ENCODE measurements at places on chromosomes 3 and 15.

DNA sequence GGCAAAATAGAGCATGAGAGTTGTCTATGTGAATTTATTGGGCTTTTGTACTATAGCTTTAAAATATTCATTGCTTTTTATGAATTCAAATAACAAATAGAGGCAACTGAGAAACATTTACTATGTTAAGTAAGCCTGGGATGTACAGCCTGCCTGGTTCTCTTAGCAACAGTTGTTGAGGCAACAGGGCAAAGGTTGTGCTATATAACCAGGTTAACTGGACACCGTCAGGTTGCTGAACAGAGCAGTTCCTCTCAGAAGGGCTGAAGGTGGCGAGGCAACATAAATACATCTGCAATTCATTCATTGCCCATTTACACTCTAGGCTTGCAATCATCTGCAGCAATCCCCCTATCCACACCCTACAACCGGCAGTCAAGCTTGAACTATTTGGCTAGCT, 78.2 kb downstream of the GTF2E1 start:
- no peak for DNase-seq

GRCh38 chr3:82736696-82737277, 975.3 kb upstream of the GBE1 start:
- no peak for DNase-seq

DNA sequence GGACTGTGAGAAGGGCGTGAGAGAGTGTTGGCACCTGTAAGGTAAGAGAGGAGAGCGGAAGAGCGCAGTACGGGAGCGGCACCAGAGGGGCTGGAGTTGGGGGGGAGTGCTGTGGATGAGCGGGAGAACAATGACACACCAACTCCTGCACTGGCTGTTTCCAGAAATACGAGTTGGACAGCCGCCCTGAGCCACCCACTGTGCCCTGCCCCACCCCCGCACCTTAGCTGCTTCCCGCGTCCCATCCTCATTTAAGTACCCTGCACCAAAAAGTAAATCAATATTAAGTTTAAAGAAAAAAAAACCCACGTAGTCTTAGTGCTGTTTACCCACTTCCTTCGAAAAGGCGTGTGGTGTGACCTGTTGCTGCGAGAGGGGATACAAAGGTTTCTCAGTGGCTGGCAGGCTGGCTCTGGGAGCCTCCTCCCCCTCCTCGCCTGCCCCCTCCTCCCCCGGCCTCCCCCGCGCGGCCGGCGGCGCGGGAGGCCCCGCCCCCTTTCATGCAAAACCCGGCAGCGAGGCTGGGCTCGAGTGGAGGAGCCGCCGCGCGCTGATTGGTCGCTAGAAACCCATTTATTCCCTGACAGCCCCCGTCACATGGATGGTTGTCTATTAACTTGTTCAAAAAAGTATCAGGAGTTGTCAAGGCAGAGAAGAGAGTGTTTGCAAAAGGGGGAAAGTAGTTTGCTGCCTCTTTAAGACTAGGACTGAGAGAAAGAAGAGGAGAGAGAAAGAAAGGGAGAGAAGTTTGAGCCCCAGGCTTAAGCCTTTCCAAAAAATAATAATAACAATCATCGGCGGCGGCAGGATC, at the start of gene SOX2:
TSS of gene SOX2 (plus strand) at position 601 of the 811 bp plus-strand sequence. CDS start 436 bp downstream, outside the sequence.
- no peak for DNase-seq

- DNase-seq: no peak
These were observed 137.7 kb downstream of the FNDC3B start for GRCh38 chr3:172177046-172177445.

DNA sequence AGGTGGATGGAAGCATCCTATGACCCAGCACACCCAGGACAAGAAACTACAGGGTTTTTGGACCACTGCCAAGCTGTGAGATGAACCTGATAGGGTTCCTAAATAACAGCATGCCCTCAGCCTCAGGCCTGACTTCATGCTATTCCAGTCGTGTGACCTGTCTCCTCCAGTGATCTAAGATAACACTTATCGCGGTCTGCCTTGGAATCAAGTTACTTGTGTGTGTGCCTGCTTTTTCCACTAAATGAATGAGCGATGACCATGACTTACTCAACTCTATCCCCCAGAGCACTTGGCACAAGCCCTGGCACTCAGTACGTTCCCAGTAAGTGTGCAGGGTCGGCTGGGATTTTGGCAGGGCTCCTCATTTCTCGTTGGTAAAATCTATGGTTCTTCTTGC, 172.7 kb upstream of the TP63 start:
- DNase-seq: no peak

DNA sequence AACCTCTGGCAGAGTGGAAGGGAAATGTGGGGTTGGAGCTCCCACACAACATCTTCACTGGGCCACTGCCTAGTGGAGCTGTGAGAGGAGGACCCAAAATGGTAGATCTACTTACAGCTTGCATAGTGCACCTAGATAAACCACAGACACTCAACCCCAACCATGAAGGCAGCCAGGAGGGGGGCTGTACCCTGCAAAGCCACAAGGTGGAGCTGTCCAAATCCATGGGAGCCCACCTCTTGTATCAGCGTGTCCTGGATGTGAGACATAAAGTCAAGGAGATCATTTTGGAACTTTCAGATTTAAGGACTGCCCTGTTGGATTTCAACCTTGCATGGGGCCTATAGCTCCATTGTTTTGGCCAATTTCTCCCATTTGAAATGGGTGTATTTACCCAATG, 20.9 kb downstream of the TP63 start:
- no peak for DNase-seq

GRCh38 chr15:97037080-97037479, 706.6 kb downstream of the NR2F2 start:
- no peak for DNase-seq

DNA sequence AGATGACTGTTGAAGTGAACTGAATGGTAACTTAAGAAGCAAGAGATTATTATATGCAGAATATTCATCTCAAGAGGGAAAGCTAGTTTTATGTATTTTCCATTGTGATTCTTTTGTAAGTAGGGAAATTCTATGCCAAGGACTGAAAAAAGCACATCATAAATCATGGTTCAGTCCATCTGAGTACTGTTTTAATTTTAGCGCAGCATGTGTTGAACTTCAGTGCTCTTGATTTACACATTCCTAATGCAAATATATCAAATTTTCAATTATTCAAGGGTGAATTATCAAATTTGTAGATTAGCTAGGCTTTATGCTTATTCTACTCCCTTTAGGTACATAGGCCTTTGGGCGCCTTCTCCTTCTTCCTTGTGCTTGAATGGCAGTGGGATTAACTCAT, 50.3 kb upstream of the TCF12 start:
- DNase-seq: no peak

DNA sequence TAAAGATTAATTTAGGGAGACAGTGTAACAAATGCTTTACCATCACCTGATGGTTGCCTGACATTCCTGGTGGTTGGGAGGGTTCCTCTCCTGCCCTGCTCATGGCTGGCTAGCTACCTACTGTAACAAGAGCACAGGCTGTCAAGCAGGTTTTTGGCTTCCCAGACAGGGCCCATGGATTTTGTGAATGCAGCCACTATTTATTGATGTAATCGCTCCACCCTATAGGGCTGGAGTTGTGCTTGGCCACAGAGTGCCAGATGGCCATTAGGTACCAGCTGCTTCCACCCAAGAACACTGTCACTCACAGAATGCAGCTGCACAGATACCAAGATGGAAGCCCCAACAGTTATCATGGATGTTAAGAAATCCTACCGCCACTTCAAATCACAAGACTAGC, 31.0 kb upstream of the KLHL25 start:
- no peak for DNase-seq

- DNase-seq: peak; percentile 97
These were observed 5.9 kb upstream of the TMEM115 start for GRCh38 chr3:50365080-50365841.

DNA sequence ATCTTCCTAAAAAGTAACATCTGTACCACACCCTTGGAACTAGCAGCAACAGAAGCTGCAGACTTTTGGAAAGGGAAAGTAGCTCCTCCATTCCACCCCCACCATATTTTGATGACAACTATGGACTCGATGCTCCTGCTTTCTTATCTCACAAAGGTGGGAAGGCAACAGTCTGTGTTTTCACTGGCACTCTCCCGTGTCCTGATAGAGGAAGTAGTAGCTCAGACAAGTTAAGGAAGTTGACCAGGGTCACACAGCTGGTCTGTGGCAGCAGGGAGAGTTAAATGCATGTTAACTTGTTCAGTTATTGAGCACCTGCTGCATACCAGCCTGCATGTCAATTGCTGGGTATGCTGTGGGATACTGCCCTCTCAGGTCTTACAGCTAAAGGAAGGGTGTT, 33.1 kb downstream of the BHLHE40 start:
- DNase-seq: no peak

- no peak for DNase-seq
These were observed 48.5 kb downstream of the PCSK6 start for GRCh38 chr15:101440846-101441590.

DNA sequence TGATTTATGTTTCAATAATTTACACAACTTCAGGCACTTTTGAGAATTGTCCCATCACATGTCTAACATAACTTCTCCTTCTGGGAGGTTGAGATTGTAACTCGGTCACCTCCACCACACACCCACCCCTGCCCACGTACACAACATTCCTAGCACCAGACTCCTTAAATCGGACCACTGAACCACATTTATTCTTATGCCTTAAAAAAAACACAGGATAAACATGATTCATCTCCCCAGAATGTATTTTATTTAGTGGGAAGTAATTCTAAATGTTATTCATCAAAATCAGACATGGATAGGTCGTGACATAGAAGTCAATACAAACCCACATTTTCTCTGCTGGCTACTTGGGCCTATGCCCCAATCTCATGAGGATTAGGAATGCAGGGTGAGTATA, 3.0 kb downstream of the SNTN start:
- DNase-seq: no peak

- DNase-seq: no peak
These were observed 25.8 kb upstream of the POLG start for GRCh38 chr15:89360294-89360971.

DNA sequence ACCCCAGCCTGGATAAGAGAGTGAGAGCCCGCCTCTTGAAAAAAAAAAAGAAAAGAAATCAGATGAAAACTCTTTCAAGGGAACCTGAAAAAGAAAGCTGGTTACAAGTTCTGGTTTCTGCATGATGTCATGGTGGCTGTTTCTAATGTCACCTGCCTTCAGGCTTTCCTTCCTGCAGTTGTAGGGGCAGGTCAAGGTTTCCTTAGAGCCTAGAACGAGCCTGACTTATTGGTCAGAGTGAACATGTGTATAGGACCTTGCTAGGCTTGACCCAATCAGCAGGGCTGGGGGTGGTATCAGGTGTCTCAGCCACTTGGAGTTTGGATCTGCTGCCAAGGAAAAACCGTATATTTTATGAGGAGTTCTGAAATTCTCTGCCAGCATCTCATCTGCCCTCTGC, 3.8 kb downstream of the IVD start:
- DNase-seq: peak; percentile 61

DNA sequence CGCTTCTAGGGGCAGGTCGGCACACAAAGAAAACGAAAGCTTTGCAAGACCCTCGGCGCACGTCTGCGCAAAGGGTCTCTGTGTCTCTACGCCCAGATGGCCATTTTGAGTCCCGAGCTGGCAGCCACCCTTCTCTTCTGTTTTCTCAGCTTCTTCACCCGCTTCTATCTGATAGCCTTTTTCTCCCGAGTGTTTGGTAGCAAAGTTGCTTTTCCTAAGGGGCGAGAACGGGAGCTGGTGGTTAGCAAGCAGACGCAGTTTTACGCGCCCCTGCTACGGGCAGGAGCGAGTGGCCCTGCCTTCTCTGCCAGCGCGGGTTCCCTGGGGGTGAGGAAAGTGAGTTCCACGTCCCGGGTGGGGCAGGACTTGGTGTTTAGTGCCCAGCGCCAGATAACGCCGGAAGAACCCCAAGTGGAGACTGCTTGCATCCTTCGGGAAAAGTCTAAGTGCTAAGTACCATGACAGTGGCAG, 2.9 kb upstream of the MKRN2 start:
- no peak for DNase-seq

DNA sequence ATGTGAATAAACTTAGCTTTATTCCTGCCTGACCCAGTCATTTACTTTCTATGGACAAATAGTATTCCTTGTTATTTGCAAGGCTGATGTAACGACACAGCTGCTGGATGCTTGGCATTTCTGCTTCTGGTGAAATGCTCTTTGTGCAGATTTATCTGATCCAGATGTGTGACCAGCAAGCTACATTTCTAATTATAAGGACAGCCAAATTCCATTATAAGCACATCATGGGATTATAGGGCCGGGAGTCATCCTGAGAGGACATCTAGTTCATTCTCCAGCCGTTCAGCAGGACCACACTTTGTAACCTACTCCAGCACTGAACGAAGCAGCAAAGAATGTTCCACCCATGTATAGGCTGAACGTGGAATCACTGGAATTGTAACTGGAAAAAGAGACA, 42.9 kb downstream of the FNDC3B start:
- no peak for DNase-seq

DNA sequence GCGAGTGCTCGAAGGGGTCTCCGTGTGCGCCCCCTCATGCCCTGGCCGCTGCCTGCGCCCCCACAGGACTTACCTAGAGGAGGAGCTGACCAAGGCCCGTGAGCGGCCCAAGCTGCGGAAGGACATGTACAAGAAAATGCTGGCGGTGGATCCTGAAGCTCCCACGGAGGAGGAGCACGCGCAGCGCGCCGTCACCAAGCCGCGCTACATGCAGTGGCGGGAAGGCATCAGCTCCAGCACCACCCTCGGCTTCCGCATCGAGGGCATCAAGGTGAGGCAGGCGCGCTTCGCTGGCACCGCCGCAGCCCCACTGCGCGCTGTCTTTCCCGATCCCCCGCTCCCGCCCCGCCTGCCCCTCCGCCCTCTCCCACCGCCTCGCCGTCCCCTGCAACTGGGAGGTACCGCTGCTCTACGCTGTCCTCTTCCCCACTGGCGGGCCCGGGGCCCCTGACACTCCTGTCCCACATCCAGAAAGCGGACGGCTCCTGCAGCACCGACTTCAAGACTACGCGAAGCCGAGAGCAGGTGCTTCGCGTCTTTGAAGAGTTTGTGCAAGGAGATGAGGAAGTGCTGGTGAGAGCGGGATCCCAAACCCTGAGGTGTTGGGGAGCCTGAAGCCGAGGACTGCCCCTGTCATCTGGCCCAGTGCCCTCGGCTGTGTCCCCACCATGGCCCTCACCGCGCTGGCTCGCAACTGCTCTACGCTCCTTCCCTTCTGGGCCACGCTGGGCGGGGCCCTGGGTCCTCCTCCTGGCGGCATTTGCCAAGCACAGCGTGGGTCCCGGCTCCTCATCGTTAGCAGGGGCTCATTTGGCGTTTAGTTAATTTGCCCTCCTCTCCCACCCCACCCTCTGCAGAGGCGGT, 8.5 kb downstream of the ITPKA start:
- no peak for DNase-seq

Data from GM19239 (cell line).